Stimulated activated CD4-positive, alpha-beta T cell treated with anti-CD3 and anti-CD28 coated beads, TNF-alpha, amount 100 ng/mL, for 48 hours (primary cell): ENCODE measurements at places on chromosomes 7 and 10.

DNA sequence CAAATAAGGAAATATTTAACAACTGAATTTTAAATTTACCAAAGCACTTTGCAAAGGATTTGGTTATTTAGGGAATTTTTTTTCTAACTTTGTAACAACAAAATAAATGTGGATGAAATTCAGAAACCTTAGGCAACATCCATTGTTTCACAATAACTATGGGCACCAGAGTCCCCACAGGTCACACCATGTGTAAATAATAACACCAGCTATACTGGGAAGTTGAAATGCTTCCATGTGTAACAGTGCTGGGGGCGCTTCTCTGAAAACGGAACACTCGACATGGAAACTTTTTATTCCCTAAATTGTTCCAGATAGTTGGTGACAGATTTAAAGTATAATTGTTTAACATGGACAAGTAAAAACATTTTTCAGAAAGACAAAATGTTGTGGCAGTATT is 818.6 kb downstream of the TNS3 start:
- DNase-seq = no peak

DNA sequence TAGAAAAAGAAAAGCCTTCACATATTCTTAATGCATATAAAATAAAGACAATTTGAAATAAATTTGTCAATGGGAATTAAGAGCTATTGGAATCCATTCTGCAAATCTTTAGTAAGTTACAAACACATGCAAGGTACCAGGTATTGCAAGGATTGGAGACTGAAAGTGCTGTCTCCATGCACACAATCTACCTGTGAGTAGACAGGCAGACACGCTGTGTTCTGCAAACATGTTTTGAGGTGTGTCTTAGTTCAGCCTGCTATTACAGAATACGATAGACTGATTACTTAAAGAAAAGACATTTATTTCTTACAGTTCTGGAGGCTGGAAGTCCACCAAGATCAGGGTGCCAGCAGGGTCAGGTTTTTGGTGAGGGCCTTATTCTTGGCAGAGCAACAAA is 10.0 kb downstream of the NMT2 start:
- no peak for DNase-seq

DNA sequence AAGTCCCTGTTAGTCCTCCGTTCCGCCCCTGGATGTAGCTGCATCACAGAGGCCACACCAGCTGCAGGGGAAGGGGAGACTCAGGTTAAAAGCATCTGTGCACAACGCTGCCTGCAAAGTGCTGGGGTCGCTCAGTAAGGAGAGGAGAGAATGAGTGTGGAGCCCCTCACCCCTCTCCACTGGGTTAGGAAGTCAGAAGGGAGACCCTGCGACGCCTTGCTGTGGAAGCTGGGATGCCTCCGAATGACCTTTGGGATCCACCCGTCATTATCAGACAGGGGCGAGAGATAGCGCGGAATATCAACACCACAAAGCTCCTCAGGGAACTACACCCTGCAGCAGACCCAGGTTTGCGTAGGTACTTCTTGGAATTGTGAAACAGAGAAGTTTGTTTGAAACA is 167.7 kb upstream of the SHH start:
- DNase-seq = no peak

- no peak for DNase-seq
These were observed 1372.7 kb downstream of the GATA3 start for GRCh38 chr10:9427209-9427608.

DNA sequence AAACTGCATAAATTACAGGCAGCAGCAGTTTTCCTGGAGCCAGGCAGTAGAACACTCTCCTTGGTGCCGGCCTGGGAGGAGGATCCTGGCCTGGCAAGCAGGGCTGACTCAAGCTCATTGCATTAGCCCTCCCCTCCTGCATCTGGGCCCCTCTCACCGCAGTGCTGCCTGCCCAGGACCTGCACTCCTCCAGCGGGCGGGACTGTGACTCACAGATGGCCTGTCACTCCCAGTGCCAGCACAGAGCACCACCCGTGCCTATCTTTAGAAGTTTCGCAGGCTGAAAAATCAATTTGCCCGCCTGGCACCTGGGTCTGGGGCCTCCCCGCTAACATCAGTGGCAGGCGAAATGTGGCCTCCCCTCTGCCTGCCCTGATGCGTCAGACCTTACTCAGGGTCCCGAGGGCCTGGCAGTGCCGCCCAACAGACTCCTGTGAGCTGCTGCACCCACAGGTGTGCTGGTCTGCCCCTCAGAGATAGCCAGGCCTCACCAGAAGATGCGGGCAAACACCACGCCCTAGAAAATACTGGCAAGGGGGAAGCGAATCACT is 123.8 kb downstream of the KCNMA1 start:
- no peak for DNase-seq

DNA sequence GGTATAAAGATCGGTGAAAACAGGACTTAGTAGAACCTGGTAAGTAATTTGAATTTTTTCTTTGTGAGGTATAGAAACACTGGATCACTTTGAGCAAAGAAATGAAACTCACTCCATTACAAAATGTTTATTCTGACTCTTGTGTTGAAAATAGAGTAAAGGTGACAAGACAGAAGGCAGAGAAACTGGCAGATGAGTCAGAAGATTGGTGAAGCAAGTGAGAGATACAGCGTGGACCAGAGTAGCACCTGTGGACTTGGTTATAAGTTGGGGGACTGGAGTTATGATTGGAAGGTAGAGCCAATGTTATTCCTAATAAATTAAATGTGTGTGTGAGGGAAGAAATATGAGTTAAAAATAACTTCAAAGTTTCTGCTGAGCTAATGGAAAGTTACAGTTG is 620.9 kb downstream of the ZWINT start:
- no peak for DNase-seq

DNA sequence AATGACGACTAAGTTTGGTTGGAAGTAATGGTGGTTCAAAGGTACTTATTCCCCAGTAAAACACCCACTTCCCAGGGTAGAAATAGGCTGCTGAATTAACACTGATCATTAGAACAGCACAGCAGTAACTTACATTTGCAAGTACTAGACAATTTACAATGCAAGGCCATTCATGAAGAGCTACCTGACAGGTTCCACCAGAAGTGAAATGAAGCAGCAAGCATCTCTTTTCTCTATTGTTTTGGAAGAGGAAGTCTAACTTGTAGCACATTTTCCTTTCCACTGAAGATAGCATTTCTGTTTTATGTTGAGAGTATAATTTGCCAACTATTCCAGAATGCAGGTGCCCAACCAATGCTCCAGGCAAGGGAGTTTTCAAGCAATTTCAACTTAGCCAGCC is 145.9 kb downstream of the CREB5 start:
- DNase-seq = no peak
